Activated CD4-positive, CD25-positive, alpha-beta regulatory T cell treated with anti-CD3 and anti-CD28 coated beads, Interleukin-2, amount 50 U/mL, for 16 hours (primary cell): ENCODE measurements at places on chromosomes 1 and 21.

DNA sequence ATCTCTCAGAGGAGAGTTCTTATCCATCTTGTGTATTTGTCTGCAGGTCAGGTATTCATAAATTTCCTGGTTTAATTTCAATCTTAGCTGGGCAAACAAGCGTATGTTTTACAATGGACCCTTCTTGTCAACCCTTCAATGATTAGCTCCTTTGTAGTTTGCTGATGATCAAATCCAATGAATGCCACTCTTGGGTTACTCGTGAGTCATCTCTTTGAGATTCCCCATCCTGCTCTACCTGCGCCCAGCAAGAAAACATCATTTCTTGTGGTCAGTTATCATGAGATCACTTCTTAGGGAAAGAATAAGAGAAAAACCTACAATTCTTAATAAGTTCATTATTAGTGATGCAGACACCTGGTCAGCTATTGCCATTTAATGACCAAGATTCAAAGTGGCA, 572.3 kb upstream of the PKN2 start:
- no peak for DNase-seq

DNA sequence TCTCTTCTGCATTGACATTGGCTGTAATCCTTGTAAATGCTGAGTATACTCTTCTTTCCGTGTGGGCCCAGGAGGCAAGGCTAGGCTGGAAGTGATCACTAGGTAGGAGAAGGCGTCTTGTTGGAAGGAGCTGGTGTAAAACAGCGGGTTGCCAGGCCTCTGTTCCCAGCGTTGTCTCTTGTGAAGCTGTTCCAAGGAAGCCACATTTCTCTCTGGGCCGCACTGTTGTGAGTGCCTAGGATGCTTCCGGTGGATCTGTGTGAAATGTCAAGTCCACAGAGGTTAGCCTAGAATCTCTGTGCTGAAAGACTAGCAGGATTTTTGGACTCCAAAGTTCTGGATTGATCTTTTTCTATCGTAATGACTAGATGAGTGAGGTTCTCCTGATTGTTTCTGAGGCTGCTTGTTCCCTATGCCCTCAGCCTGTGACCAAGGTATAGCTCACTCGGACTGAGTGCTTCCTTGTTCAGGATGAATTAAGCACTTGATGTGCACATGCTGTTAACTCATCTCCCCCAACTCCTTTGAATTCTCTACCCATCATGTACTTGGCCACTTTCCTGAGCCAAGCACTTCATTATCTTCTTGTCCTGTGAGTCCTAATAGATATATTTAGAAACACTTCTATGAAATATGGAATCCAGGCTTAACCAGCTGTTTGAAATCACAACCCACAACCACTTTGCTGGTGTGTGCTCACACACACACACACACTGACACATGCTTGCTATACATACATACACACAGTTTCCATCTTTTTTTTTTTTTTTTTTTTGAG, 63.3 kb downstream of the PBX1 start:
- DNase-seq = no peak

DNA sequence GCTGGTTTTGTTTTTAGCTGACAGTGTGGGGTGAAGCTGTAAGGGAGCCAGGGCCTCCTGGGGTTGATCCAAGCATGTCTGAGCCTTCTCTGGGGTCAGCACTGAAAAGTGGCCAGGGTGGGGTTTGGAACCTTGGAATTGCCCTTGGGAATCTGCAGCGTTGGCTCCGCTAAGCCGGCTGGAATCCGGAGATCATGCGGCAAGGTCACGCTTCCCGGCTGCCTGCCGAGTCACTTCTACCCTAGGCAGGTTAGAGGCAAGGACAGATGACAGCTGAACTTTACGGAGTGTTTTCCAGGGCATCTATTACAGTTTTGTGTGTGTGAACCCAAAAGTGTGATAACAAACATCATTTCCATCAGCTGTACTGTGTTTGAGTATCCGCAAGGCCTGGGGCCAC, 17.1 kb downstream of the ABCG1 start:
- DNase-seq = no peak

DNA sequence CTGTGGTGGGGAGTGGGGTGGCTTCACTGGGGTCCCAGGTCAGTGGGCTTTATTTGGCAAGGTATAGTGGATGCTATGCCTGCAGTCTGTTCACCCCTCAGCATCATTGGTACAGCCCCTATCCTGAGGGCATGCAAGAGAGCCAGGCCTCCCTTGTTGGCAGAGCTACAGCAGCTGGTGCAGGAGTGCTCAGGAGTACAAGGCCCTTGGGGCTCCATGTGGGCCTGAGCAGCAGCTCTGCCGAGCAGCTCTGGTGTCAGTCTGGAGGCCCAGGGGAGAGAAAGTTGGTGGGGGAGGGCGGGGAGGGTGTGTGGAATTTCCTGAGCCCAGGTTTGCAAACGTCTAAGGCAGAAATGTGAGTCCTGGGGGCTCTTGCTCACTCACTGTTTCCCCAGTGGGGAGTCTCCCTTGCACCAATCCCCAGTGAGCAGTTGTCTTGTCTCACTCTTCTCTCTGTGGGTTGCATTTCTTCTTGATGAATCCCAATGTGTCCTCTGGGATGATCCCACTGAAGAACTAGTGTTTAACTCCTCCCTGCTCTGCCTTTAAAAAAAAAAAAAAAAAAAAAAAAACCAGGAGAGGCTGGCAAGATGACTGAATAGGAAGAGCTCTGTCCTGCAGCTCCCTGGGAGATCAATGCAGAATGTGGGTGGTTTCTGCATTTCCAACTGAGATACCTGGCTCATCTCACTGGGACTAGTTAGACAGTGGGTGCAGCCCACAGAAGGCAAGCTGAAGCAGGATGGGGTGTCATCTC, 39.5 kb upstream of the CYP4X1 start:
- no peak for DNase-seq

GRCh38 chr21:31732597-31733550, 956 bp upstream of the SCAF4 start:
- DNase-seq = no peak

GRCh38 chr1:918353-918752, 5.4 kb upstream of the SAMD11 start:
- DNase-seq = no peak

DNA sequence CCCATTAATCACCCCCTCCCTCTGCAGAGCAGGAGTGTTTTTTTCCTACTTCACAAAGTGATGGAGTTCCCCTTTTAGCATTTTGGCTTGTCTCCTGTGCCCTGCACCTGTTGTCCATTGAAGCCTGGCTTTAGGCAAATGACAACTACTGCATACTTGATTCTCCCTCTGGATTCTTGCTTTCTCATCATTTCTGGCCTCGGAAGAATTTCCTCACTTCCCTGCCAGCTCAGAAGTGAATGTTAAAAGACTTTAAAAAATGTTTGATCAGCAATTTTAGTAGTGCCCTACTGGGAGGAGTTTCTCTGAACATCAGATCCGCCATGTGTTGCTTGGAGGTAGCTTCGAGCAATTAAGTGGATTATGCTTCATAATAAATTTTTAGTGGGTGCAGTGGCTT, 28.1 kb downstream of the RCOR3 start:
- no peak for DNase-seq

- no peak for DNase-seq
These were observed 8.9 kb upstream of the ITLN2 start for GRCh38 chr1:160963521-160963920.

GRCh38 chr1:184163674-184164465, 112.3 kb downstream of the TSEN15 start:
- DNase-seq = no peak

DNA sequence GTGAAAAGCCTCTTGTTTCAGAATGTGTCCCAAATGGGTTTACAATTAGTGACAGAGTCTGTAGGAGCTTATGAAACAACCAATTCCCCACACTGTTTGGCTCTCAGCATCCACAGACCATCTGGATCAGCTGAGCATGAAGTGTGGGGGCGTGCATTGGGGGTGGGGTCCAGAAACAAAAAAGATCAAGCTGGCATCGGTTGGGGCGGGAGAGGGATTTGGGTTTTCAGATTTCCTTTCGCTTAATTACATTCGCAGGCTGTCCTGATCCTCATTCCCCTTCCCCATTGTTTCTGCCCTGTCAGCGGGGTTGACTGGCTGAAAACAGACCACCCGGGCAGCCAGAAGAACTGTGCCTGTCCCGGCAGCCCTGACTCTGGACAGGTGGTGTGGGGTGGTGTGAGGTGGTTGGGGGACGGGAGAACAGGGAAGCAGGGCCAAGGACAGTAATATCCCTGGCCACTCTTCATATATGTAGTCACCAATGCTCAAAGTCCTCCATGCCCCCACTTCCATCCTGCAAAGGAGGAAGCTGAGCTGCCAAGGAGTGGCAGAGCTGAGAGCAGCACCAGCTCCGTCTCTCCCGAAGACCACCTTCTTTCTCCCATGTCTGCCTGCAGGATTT, 92.0 kb downstream of the IER5 start:
- no peak for DNase-seq

DNA sequence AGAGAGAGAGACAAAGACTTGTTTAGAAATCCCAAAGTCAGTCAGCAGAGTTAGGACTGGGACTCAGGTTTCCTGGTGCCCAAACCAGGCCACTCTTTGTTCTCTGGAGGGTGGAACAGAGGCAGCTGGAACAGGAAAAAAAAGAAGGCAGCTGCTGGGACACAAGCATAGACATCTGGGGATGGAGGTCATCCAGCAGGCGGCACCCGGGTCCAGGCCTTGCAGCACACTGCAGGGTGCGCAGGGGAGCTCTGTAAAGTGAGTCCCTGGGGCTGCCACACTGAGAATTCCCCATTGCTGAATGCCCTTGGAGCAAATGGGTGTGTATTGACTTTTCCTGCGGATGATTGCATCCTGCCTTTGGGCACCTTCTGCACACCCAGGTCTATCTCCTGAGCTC, 222.9 kb upstream of the CSF3R start:
- no peak for DNase-seq

GRCh38 chr1:1153874-1154273, 19.8 kb upstream of the TTLL10 start:
- no peak for DNase-seq

DNA sequence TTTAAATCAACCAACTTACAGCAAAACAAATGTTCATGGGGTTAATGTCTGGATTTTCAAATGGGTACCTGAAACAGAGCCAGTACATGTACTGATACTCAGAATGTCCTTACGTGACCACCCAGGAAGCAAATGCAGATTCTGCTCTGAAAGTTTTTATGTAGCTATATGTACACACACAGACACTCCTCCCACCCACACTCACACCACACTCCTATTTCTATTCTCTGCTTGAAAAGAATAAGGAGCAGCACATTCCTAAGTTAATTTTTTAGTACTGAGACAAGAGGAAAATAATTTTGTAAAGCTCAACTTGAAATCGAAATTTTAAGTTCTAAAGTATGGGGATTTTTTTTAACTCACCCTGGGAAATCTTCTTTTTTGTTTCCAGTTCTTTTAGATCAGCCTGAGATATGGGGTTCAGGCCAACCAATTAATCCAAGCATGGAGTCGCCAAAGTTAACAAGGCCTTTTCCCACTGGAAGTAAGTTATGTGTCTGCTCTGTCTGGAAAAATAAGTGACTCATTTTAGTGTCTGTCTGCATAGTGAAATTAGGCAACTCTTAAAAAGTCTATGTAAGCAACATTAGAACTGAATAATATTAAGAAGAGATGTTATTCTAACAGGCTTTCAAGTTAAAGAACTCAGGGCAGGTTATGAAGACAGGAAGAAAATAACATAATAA, 75.5 kb upstream of the DYNLT5 start:
- DNase-seq = no peak

DNA sequence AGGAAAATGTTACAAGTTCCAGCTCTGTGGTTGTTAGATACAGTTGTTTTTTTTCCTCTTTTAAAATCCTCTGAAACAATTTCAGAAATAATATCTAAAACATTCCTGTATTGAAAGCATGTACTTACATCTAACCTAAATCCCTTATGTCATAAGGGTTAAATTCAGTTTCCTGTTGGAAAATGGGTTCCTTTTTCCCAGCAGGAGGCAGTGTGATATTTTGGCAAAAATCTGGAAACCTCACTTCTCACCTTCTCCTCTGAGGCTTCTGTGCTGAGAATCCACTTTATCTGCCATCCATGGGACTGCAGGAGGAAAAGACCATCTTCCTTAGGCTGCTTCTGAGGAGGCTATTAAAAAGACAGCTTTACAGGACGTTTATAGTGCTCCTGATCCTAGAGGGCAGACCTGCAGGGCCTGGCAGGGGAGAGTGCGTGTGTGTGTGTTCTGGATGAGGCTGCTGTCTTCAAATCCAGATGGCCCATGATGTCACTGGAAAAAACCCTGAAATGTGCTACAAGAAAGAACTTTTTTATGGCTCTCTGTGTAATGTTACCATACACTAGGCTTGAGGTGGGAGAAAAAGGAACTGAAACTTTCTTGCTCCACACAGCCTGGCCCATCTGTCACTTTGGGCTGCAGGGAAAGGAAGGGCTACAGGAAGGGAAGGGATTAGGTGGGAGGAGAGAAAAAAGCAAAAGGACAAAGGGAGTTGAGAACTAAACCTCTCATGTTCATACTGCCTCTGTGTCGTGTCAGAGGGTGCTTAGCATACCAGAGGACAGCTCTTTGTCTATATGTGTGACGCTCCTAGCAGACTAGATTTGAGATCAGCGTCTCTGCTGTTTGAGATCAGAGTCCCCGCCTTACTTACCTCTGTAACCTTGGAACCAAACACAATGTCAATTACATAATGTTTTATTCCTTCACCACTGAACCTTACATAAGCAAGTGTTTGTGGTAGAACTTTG, 379.2 kb upstream of the SPAG17 start:
- DNase-seq = no peak

GRCh38 chr1:14094611-14095400, 394.8 kb downstream of the PRDM2 start:
- DNase-seq = no peak

DNA sequence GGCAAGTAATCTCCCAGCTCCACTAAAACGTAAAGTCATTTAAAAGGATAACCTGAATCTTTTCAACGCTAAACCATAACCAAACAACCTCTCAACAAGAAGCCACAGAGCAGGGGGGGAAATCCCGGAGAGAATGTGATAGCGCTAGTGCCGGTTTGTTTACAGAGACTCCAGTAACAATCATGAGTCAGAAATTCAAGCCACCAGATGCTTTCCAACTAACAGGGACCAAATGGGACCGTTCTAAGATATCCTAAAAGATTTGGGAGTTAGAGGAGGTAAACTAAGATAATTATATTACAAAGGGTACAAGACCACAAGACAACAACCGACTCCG, 825 bp downstream of the DCAF8 start:
- peak; percentile 61 for DNase-seq

DNA sequence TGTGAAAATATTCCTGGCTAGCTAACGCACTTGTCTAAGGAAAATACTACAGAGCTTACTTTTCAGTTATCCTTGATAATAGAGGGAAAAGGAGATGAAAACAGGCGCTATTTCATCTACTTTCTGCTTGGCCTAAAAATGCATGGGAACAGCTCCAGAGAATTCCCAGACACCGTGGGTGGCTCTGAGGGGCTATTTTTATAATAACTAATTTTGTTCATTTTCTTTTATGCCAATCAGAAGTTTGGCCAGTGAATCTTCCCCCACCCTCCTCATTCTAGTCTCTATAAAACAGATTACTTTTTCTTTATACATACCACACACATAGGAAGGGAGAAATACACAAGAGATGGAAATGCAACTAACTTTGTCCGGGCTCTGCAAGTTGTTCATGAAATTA, 322.9 kb downstream of the SETD4 start:
- no peak for DNase-seq
